Esophagus muscularis mucosa (tissue), 4 donors: ENCODE measurements at places on chromosomes 2 and 18.
A peak's percentile ranks its signal among the peaks of the same experiment; 100 is the strongest.

GRCh38 chr2:9807555-9808305 lies 35.5 kb upstream of the TAF1B start:
- DNase-seq = no peak
- H3K27ac ChIP-seq = no peak overlapping the region
- H3K4me3 ChIP-seq = no peak overlapping the region
- no peaks in the 10 kb centered on the region for H3K4me1 ChIP-seq
- H3K36me3 ChIP-seq = no peaks in the 10 kb centered on the region

- H3K36me3 ChIP-seq = no peaks in the 10 kb centered on the region
- peaks cover 5% of the 10 kb centered on the region for H3K4me1 ChIP-seq
- H3K27me3 ChIP-seq = no peaks in the 10 kb centered on the region
- H3K4me3 ChIP-seq = no peak overlapping the region
- no peak overlapping the region for H3K27ac ChIP-seq
These were observed 207.2 kb downstream of the RND3 start for GRCh38 chr2:150280231-150280630.

DNA sequence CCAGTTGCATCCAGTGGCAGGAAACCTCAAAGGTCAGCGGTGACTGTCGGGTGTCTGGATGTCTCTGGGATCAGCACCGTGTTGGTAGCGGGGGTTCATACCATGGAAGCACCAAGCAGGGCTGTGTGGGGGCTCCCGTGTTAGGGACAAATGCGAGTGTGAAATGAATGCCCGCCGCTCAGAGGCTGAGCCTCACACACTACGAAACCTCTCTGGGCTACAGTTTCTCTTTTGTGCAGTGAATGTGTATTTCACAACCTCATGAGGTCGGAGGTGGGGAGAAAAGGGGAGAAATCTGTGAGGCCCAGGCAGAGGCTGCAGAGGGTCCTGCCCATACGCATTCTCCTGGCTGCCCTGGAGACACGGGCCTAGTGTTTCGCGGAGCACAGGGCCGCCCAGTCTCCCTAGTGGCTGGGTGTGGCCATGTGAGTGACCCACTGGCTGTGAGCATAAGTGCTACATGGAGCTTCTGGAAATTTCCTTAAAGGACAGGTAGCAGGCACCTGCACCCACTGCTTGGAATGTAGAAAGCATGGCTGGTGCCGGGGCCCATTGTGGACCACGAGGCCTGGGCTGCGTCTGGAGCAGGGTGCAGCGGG lies 138.0 kb upstream of the GLI2 start:
- H3K27ac ChIP-seq = peak overlapping the region; percentile 60
- H3K4me1 ChIP-seq = peaks cover 24% of the 10 kb centered on the region
- H3K36me3 ChIP-seq = no peaks in the 10 kb centered on the region
- no peak overlapping the region for H3K4me3 ChIP-seq

DNA sequence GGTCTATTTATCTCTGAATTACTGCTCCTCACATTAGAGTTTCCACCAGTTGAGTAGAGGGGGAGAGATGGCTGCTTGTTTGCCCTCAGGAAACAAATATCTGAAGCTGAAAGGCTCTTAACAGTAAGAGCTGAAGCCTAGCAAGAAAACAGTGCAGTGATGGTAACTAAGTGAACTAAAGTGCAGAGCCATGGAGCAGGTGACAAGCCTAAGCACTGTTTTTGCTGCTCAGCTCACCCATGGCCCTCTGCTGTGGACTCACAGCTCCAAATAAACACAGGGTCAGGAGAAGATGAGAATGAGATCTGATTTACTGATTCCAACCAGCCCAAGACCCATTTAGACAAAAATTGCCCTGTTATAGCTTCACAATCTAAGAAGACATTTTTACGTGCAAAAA lies 118.4 kb downstream of the ETAA1 start:
- no peak for DNase-seq
- H3K27ac ChIP-seq = no peak overlapping the region
- no peaks in the 10 kb centered on the region for H3K36me3 ChIP-seq
- H3K4me1 ChIP-seq = no peaks in the 10 kb centered on the region
- H3K4me3 ChIP-seq = no peak overlapping the region

DNA sequence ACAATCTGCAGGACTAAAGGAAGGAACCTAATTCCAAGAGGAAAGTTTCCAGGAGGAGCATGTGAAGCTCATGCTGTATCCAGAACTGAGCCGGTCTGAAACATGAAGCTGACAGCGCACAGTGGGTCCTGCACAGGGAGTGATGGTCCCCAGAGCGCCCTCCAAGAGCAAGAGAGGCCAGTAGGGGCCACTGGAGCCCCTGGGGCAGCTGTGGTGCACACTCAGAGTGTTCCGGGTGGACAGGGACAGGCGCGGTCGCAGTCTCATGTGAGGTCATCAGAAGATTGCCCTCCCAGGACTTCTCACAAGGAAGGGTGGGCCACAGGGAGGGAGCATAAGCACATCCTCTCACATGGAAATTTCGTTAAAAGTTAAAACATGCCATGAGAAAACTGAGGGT lies 355.9 kb downstream of the EIPR1 start:
- no peaks in the 10 kb centered on the region for H3K4me1 ChIP-seq
- H3K27ac ChIP-seq = no peak overlapping the region
- no peaks in the 10 kb centered on the region for H3K27me3 ChIP-seq
- DNase-seq = peak; percentile 57
- no peaks in the 10 kb centered on the region for H3K36me3 ChIP-seq

DNA sequence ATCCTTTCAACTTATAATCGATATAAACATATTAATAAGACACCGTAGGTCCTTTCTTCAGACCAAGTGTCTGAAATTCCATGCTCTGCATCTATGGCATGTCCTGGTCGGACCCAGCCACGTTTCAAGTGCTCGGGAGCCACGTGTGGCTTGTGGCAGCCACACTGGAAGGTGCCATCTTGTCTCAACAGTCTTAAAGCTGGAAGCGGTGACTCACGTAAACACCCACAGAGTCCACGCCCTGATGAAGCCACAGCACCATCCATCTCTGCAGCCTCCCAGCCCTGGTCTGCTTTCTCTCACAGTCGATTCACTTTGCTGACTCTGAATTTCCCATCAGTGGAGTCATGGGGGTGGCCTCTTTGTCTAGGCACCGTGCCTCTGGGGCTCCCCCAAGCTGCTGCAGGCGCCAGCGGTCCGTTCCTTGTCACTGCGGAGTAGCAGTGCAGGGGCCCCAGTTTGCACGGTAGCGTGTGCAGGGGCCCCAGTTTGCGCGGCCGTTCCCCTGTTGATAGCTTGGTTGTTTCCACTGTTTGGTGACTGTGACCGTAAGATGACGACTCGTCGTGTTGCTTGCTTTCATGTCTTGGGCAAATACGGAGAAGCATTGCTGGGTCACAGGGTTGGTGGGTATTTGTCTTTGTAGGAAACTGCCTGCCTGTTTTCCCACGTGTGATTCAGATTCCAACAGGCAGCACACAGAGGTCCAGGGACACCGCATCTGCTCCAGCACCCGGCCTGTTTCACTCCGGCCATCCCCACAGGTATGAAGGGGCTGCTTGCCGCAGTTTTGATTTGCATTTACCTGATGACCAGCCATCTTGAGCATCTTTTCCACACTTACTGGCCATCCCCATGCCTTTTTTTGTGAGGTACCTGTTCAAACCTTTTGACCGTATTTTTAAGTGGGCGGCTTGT lies 240.3 kb downstream of the HDAC4 start:
- no peak for DNase-seq
- no peaks in the 10 kb centered on the region for H3K27me3 ChIP-seq
- no peak overlapping the region for H3K4me3 ChIP-seq
- H3K36me3 ChIP-seq = peaks cover 54% of the 10 kb centered on the region
- peaks cover 19% of the 10 kb centered on the region for H3K4me1 ChIP-seq

GRCh38 chr2:100242891-100243619 lies 79.2 kb downstream of the LONRF2 start:
- no peaks in the 10 kb centered on the region for H3K27me3 ChIP-seq
- H3K4me3 ChIP-seq = no peak overlapping the region
- no peaks in the 10 kb centered on the region for H3K36me3 ChIP-seq
- no peak overlapping the region for H3K27ac ChIP-seq
- peaks cover 8% of the 10 kb centered on the region for H3K4me1 ChIP-seq
- DNase-seq = no peak

DNA sequence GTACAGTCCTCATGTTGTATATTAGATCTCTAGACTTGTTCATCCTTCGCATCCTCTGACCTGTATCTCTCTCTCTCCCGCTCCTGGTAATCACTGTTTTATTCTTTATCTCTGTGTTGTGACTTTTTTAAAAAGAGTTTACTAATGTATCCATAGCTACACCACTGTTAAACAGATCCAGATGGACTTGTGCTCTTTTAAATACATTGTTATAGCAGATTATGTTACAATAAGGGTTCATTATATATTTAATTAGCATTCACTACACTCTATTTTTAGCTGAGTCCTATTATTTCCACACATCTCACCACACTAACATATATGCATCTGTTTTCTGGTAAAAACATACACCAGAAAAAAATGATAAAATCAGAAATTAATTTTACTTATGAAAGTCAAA lies 90.5 kb downstream of the RBM43 start:
- H3K36me3 ChIP-seq = no peaks in the 10 kb centered on the region
- no peak overlapping the region for H3K4me3 ChIP-seq
- no peak overlapping the region for H3K27ac ChIP-seq
- DNase-seq = no peak

GRCh38 chr18:6731222-6731596 lies 1.7 kb downstream of the ARHGAP28 start:
- no peak overlapping the region for H3K27ac ChIP-seq
- peaks cover 7% of the 10 kb centered on the region for H3K27me3 ChIP-seq
- H3K36me3 ChIP-seq = no peaks in the 10 kb centered on the region
- DNase-seq = no peak
- peaks cover 9% of the 10 kb centered on the region for H3K4me1 ChIP-seq
- H3K4me3 ChIP-seq = no peak overlapping the region
